C1 segment of cervical spinal cord (tissue), 14 donors: ENCODE measurements at places on chromosomes 11 and 22.

DNA sequence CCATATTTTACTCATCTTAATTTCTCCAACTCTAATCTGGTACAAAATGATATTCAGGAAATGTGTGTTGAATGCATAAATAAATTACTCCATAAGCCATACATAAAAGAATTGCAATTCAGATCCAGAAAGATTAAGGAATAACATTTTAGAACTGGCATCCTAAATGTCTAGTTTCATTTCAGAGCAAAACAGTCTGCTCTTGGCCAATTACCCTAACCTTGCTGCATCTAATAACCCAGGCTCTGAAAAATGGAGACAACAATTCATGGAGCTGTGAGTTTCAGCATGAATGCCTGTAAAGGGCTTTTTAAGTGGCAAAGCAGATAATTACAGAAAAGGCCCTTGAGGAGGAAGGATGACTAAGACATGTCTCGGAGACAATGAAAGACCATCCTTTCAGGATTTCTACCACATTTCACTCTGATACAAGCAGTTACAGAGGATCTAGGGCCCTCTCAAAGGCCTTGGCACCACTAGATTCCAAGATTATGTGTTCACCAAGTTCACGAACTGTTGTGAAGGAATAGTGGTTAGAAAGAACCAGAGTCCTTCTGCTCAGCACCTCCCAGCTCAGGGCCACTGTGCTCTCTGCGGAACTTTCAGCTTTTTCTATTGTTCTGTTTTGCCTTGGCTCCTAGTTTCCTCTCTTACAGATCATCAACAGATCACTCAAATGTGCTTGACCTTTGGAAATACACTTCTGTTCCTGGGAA is 157.6 kb upstream of the BLID start:
- DNase-seq = no peak

- DNase-seq = no peak
Measured at GRCh38 chr22:20937031-20937793, 20.0 kb downstream of the CRKL start.

DNA sequence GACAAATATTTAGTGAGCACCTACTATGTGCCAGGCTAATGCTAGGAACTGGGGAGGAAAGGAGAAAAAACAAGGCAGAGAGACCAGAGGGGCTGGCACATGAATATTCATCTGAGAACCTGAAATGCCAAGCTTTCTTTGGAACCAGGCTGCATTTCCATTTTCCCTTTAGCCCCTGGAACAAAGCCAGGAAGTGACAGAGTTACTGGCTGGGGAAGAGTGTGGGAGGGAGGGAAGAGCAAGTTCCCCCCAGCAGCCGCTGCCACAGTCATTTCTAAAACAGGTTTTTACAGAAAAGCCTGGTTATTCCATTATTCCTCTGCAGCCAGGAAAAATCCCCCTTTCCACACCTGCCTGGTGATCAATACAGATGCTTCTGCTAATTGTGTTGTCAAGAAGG is 97.0 kb downstream of the SPON1 start:
- peak; percentile 21 for DNase-seq

DNA sequence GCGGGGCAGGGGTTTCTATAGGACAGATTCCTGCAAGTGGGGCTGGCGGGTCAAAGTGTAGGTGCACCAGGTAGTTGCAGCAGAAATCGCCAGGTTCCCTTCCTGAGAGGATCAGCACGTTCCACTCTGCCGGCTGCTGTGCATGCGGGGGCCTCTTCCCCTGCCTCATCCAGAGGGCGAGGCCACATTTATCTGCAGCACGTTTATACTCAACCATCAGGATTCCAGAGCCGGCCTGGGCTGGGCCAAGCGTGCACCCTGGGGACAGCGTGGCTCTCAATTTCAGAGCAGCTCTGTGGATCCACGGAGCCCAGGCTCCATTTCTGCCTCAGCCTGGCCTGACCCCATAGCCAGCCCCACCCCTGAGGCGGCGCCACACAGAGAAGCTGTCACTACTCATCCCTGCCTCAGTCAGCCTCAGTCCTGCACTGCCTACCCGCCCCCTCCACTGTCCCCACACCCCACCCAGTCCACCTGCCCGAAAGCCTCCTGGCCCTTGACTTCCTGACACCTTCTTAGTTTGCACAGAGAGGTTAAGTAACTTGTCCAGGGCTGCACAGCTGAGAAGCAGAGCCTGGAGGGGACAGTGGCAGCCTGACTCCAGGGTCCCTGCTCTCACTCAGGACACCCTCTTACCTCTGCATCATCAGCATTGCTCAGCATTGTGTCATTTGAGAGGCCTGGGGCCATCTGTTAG is 45.9 kb upstream of the RTL6 start:
- no peak for DNase-seq

- no peak for DNase-seq
Measured at GRCh38 chr11:62054081-62054480, 69.7 kb upstream of the INCENP start.

DNA sequence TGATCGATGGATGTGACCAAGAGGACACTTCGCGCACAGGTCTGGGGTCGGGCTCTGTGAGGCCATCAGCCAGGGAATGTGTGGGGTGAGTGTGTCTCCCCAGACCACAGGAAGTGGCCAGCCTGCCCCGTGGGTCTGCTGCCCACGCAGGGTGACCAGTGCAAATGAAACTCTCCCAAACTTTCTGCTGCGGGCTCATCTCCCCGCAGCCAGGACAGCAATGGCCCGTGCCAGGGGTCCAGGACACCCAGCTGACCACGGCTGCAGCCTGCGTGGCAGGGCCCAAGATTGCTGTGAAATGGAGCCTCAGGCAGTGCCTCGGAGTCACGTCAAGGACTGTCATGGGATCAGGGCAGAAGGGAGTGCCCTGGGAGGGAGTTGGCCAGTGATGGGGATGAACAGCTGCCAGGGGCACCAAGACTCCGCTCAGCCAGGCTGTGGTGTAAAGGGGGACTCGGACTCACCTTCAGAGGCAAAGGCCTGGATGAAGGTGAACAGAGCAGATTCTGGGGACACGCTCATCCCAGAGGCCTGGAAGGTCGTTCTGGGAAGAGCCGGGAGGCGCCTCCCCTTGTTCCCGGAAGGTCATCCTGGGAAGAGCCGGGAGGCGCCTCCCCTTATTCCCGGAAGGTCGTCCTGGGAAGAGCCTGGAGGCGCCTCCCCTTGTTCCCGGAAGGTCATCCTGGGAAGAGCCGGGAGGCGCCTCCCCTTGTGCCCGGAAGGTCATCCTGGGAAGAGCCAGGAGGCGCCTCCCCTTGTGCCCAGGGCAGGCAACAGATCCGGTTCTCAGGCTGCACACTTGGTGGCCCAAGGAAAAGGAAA is 252.6 kb downstream of the BRD1 start:
- no peak for DNase-seq

DNA sequence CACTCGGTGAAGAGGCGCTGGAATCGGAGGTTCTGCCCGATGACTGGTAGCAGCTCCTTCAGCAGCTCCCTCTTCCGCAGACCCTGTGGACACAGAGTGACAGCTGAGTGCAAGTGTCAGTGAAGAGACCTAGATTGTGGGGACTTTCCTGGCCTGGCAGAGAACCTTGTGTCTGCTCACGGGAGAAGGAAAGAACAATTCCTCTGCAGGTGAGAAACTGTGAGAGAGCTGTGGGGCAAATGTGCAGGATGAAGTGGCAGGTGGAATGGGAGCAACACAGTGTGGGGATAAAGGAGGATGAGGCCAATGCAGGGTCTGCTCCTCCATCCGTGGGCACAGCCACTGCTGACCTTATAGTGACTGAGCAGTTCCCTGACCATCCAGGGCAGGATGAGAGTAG is 40.0 kb upstream of the CLTCL1 start:
- DNase-seq = no peak
